ENCODE measurements at places on chromosomes 13 and 19. TPM values are rescaled to one million over a fixed set of nuclear protein-coding genes. Genes with fewer than 3 reads are reported as not detected.

CACNA1A gene
- 0.03 TPM for total RNA-seq

PSG5 gene
- total RNA-seq, result 0.72 TPM

SPIB gene
- 0.25 TPM for total RNA-seq

POU4F1 gene
- 0.83 TPM for total RNA-seq

GALP gene
- not detected for total RNA-seq

WASF3 gene
- total RNA-seq, result 0.14 TPM

KLHL1 gene
- total RNA-seq, result not detected

CLEC17A gene
- total RNA-seq, result not detected

SLC25A41 gene
- not detected for total RNA-seq

PPM1N gene
- 7.4 TPM for total RNA-seq

CDX2 gene
- total RNA-seq, result 1.5 TPM

ZNF667 gene
- not detected for total RNA-seq

ZNF681 gene
- total RNA-seq, result not detected

Data from A549 treated with CpdA at 1 μM for 4 hours (cell line).